ENCODE measurements at places on chromosomes 5 and 9.

DNA sequence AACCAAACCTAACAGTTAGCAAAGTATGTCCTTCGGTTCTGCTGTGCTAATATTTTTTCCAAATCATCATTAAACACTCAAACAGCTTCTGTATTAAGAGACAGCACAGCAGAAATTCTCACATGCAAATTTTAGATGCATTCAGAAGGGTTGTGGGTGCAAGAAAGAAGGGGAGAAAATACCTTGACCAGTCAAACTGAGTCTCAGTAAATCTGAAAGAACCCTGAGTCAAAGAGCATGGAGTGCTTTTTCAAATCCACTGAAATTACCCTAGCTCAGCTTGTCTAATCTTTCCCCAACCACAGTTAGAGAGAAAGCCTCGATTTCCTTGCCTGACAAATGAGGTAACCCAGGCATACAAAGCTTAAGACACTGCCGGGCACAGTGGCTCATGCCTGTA, 55.1 kb downstream of the RETREG1 start:
- no peak for DNase-seq

GRCh38 chr5:157473383-157474320, 13.6 kb downstream of the NIPAL4 start:
- DNase-seq, result no peak

DNA sequence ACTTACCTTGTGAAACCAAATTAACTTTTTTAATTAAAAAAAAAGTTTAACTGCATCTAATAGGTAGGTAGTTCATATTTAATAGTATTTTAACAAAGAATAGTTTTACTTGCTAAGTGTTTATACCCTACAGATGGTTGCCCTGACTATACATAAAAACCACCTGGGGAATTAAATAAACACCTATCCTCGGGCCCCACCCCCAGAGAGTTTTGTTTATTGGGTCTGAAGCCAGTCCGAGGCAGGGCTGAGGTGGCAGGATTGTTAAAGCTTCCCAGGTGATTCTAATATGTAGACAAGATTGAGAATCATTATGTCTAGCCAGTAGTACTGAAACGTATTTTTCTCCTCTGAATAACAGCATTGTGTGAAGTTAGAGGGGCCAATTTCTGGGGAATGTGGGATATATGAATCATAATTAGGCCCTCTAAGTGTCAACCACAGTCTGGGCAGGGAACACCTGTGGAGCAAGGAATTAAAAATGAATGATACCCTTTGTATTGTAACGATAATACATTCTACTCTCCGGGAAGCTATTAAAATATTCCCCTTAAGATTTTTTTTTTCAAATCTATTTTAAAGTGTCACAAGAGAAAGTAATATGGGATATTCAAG, 5.6 kb upstream of the PAM start:
- DNase-seq, result no peak

DNA sequence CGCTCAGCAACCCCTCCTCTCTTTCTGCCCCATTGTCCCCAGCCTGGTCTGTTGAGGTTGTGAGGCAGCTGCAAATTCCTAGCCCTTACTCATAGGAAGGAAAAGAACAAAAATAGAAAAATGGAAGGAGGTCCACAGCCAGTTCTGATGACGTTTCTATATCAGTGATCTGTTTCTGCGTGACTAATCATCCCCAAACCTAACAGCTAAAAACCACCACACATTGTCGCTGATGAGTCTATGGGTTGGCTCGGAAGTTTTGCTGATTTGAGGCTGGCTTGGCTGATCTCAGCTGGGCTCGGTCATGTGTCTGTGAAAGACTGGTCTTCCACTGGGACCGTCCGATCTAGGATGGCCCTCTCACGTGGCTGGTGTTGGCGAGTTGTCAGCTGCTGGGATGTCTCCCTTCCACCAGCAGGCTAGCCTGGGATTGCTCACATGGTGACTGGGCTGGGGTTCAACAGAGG, 200.6 kb upstream of the ZNF618 start:
- no peak for DNase-seq

GRCh38 chr5:154967421-154968024, 26.6 kb downstream of the MRPL22 start:
- no peak for DNase-seq

GRCh38 chr9:84874596-84874995, 205.1 kb downstream of the NTRK2 start:
- no peak for DNase-seq

DNA sequence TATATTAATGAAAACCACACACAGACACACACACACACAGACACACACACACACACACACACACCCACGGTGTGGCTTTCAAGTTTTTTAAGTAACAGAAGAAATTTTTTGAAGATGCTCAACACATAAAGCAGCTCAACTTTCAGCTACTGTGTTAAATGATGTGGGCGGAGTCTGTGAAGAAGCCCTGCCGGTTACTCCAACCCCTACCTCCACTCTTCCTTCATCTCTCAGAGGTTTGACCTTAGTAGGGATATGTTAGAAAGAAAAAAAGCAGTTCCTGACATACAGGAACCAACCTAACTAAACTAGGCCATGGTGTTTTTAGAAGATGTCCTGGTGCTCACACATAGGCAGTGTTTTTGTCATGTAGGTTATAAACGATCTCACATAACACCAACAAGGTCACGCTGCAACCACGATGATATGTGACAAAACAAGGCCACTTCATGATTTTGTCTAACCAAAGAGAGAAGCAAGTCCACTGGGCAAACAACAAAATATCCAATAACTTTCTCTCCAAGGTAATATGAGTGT, 112.8 kb downstream of the EMB start:
- DNase-seq, result no peak

DNA sequence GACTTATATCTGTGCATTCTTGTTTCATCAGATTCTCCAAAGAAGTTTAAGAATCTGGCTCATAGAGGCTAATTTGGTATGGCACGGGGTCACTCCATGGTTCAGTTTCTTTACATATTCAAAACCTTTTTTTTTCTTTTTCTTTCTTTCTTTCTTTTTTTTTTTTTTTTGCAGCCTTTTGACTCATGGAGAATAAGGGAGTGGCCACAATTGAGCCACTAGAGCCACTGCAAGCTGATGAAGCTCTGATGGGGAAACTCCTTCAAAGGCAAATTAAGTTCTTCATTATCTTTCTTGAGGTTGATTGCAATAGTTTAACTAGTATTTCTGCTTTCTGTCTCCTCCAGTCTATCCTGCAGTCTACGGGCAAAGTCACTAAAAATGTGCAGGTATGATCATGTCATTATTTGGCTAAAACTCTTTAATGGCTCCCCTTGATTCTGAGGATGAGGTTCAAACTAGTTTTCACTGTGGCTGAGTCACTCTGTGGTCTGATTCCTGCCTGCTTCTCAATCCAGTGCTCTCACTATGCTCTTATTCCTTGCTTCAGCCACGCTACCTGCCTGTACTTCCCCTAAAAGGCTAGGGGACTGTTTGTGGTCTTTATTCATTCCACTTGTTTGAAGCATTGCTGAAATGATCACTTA, 93.5 kb upstream of the RIOK2 start:
- DNase-seq, result no peak

- no peak for DNase-seq
Observed at GRCh38 chr5:1478271-1479035, 33.2 kb upstream of the SLC6A3 start.

DNA sequence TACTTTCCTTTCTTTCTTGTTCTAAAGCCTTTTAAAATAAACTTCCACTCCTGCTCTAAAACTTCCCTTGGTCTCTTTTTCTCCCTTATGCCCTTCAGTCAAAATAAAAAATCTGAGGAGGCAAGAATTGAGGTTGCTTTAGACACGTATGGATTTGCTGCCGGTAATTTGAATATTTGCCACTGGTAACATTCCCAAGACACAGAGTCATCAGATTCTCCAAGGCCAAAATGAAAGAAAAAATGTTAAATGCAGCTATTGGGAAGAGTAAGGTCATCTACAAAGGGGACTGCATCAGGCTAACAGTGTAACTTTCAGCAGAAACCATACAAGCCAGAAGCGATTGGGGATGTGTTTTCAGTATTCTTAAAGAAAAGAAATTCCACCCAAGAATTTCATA, 311.1 kb downstream of the CDH18 start:
- no peak for DNase-seq

DNA sequence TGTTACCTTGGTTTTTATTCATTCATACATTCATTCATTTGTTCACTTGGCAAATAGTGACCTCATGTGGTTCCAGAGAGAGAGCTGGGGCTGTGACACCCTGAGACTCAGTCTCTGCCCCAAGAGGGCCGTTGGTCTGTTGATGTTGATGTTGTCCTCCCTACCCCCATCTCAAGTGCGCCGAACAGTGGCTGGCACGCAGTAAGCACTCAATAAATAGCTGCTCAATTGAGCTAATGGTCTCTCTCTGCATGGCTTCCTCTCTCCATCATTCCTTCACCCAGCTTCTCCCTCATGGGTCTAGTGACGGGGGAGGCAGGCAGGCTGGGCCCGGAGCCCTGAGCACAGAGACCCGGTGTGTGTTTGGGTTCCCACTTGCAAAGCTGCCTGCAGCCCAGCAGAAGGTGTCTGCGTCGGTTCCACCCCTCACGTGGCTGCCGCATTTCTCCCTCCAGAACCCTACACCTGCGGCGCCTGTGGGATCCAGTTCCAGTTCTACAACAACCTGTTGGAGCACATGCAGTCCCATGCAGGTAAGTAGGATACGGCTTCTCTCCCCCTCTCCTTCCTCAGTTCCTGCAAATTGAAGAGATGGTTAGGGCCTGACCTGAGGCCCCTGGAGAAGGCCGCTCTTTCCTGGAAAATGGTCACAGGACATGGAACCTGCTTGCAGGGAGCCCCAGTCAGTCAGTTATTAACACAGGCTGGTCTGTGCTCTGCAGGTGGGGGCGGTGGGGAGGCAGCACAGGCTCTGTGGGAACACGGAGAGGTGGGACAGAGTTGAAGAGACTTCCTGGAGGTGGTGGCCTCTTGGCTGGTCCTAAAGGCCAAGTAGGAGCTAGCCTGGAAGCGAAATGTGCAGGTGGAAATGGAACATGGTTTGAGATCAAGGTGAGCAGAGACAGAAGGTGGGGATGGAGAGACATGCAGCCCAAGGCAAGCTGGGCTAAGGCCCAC, 42.0 kb downstream of the AMBP start:
- no peak for DNase-seq

DNA sequence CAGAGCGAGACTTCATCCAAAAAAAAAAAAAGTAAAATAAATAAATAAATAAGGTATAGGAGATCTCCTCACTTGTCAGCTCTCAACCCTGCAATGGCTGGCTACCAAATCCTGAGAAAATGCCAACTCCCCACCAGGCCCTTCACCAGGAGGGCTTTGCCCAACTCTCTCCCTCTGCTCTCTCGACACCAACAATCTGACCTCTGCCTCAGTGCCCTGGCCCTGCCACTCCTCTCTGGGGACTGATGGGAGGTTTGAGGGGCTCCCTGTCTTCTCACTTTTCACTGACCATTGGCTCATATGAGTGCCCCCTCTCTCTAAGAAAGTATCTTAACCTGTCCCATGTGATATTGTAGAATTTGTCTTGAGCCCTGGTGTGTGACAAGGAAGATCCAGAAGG, 52.6 kb upstream of the SH3PXD2B start:
- DNase-seq, result no peak

DNA sequence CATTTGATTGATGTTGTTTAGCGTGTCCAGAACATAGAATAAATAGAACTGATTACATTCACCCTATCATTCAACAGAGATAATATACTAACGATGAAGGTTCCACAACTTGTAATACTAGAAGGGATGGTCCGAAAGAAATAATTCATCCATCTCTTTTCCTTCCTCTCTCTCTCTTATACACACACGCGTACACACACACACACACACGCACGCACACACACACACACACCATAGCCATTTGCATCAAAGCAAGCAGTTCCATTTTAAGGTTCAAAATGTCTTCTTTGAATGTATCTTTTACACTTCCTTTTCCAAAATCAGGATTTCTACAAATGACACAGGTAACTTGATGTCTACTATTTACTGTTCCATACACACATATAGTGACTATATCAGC, 887 bp downstream of the GDA start:
- DNase-seq, result no peak

GRCh38 chr5:179228341-179229121, 116.7 kb downstream of the ADAMTS2 start:
- DNase-seq, result no peak

DNA sequence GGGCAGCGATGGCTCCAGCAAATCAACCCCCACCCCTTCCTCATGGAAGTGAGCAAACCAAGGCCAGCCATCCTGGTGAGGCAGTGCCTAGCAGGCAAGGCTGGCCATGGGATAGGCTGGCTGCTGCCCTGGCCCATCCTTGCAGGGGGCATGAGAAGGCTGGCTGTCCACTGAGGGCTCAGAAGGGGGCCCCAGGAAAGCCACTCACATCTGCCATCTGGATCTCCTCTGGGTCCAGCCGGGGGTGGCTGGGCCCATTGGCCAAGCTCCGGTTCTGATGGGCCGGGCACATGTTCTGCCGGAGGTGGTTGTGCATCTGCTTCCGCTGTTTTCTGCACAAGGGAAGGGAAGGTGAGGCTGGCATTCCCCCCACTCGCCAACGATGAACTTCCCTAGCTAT, 57.1 kb downstream of the PSD2 start:
- no peak for DNase-seq

- DNase-seq, result no peak
Observed at GRCh38 chr5:66144834-66145390, 812 bp downstream of the SREK1 start.

GRCh38 chr5:68898951-68899471, 194.8 kb upstream of the SLC30A5 start:
- no peak for DNase-seq

DNA sequence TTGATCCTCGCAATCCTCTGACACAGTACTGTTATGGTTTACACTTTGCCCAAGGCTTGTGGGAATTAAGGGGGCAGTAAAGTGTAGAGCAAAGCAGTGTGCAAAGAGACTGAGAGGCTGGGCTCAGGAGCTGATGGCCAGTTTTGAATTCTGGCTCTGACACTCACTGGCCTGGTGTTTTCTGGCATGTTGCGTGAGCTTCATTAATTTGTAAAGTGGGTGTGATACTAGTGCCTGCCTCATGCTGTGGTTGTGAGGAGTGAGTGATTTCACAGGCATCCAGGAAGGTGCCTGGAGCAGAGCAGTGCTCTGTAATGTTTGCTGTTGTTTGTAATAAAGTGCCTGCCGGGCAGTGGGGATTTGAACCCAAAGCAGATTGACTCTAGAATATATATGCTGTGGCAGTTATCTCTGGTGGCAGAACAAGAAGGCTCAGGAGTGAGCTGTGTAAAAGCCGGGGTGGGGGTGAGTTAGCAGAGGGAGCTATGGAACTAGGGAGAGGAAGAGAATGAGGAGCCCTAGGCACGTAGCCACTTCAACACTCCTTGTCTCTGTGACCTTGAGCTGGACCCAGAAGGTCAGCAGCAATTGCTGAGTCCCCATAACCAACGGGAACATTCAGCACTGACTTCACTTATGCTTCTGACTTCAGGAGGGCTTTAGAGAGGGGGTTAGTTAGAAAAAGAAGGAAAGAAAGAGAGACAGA, 108.5 kb downstream of the DOCK2 start:
- DNase-seq, result no peak

GRCh38 chr5:176798949-176799348, 11.4 kb upstream of the UNC5A start:
- DNase-seq, result no peak
